ENCODE measurements at places on chromosomes 2 and 18.

DNA sequence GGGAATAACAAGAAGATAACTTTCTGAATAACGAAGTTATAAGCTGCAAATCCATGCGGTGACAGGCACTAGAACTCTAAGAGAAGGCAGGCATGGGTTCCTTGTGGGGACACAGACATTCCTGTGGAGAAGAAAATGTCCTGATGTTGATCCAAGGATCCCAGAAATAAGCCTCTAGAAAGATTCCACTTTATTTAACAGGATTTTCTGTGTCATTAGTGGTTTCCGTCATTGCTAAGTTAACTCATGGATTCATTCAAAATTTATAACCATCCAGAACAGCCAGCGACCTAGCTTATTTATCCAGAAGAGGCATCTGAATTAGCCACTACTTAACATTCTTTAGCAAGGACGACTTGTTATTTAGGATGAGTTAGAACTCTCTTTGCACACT lies 10.0 kb upstream of the CD302 start:
- no peak for DNase-seq

- no peak for DNase-seq
These were observed 410.7 kb upstream of the TNP1 start for GRCh38 chr2:217270485-217271121.

DNA sequence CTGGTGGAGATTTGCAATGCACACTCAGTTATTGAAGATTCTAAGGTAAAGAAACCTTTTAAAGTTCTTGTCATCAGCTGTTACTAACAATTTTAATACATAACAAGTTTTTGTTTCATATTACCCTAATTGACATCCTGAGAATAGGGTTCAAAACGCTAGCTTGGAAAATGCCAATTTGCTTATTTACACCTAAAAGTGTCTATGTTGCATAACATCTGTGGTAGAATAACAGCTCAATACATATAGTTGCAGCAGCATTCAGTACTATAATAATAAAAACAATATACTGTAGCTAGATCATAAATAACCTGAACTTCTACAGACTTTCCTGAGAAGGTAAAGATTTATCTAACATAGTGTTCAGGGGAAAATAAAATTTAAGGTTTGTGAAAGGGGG lies 219.0 kb downstream of the OSR1 start:
- no peak for DNase-seq

- peak; percentile 6 for DNase-seq
These were observed 262.1 kb upstream of the KLHL14 start for GRCh38 chr18:33034945-33035344.

DNA sequence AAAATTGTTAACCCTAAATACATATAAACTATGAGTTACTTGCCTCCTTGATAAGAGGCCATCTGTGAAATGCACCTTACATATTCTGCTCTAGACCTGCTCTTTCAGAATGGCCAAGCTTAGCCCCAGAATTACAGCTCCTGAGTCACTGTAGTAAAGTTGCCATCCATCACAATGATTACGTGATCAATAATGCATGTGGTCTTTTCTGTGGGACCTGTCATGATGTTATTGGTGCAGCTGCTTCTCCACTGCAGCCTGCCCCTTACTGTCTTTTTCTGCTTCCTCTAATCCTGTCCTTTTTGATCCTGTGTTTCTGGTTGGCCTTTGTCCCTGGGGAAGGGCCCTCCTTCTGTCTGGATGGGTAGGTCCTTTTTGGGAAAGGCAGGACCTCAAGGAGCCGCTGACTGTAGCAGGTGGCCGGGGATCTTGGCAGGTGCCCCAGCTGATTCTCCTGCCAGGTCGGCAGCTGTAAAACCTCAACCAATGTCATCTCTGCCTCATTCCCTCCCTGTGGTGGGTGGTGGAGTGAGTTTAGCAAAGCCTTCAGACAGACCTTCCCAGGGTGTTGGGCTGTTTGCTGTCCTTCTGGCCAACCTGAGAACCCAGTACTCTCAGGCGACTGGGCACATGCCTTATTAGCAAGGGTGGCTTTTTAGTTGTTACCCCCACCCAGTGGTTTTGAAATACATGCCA lies 126.2 kb upstream of the EML6 start:
- no peak for DNase-seq

DNA sequence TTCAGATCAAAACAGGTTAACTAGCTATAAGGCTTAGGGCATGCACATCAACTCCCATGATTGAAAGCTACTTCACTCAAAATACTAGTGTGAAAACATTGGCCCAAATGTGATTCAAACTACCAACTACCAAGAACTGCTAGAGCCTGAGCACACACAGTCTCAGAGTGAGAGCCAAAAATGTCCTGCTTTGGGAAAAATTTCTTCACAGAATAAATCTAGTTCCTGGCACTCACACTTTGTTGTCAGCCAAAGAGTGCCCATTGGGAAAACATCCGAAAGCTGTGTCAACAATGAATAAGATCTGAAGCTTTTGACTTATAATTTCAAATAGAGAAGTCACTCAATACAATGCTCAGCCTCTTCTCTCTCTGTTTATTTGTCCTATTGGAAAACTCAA lies 182.7 kb downstream of the LRATD1 start:
- no peak for DNase-seq

GRCh38 chr2:238141541-238142318 lies 3.3 kb downstream of the KLHL30 start:
- no peak for DNase-seq

DNA sequence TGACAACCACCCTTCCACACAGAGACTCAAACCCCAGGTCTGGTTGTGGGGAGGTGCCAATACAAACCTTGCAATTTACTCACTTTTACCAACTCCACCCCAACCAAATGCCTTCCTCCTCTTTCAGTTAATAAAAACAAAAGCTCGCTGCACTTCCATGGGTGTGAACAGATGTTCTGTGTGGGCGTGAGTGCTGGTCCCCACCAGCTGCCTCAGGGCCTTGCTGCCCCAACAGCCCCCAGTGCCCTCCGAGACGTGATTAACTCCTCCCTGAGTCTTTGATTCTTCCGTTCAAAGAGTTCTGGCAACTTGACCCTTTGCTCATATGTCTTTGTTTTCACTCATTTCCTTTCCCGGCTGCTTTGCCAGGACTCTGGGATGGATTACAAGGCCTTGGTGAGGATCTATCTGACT lies 258.9 kb upstream of the CXCR4 start:
- no peak for DNase-seq

DNA sequence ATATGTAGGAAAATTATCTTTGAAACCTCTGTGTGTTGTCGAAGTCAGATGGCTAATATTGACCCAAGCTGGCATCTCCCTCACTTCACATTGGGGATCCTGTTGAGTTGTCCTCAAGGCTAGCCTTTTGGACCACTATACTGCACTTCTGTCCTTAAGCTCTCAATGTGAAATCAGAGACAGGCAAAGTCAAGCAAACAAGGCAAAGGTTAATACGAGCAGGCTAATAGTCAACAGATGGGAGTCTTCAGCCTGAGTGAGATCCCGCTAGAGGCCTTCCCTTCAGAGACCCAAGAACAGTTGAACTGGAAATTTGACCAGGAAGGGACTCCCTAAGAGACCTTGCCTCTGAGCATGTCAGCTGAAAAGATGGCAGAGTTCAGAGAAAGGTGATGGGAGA lies 475.4 kb downstream of the PARD3B start:
- no peak for DNase-seq

- no peak for DNase-seq
These were observed 61.5 kb downstream of the VRK2 start for GRCh38 chr2:58107803-58108710.

DNA sequence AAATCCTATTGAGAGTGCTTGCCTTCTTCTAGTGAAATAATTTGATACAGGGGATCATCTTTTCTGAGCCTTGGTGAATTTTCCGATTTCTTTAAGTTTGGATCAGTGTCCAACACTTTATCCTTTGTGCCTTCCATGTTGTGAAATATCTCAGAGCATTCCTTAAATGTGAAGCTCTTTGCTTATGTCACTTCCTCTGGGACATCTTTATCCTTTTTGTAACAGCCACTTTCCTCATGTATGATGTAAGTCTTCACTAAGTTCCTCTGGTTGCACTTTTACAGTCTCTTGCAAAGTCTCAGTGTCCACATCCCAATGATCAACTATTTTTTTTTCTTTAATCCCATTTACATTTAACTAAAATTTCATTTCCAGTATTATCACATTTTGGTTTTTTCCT lies 254.2 kb downstream of the EN1 start:
- no peak for DNase-seq

DNA sequence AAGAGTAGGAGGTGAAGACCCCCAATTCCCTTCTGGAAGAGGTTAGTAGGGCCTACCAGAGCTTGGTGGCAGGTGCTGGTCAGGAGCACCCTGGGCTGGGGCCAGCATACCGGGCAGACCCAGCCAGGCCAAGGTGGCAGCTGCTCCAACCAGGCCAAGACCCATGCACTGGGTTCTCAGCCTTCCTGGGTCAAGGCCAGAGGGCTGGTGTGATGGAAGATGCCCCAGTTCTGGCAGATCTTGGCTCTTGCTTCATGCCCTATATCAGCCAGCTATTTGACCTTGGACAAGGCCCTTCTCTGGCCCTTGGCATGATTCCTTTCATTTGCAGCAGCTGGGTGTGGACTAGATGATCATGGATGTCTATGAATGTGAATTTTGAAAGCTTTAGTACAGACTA lies 57.7 kb downstream of the PRKCE start:
- DNase-seq = no peak

- DNase-seq = no peak
These were observed 3.1 kb downstream of the SLC38A11 start for GRCh38 chr2:164952057-164952702.

GRCh38 chr2:228048838-228049490 lies 132.5 kb downstream of the SPHKAP start:
- DNase-seq = peak; percentile 13

DNA sequence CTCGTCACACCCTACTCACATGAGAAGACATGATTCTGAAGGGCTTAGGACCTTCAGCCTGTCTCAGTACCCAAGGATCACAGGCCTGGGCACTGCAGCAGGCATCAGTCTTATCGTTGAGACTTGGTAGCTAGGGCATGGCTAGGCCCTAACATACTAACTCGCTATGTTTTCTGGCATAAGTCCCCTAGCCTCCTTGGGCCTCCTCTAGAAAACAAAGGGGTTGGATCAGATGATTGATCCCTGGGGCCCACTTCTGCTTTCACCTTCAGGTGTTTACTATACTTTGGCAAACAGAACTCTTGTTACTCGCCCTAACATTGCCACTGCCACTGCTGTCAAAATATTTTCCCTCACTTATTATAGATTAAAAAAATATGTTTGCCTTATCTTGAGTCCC lies 44.2 kb downstream of the VSNL1 start:
- DNase-seq = no peak

DNA sequence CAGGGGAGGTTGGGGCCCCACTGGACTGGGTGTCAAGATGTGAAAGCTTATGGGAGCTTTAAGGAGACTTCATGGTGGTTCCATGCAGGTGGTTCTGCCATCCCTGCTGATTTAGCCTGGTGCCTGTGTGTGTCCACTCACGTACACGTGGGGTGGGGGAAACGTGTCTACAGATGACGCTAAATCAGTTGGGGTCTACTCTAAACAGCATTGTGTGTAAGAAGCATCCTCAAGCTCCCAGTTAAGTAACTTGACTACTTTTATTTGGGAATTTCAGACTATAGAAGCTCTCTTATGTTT lies 47.1 kb downstream of the BCL2L11 start:
- no peak for DNase-seq

DNA sequence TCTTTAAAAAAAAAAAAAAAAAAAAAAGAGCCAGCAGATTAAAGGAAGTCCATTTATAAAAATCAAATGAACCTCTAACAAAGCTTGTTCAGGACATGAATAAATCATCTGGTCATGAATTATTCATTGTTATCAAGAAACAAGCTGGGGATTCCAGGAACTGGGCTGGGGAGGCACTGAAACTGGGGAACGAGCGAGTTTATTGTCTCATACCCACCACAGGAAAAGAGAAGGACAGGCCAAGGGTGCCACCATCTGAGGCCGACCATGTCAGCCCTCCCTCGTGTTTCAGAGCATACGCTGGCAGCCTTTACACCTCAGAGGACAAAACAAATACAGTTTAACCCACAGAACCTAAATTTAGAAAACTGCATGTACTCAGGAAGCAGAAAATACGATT lies 164.2 kb downstream of the VWC2L start:
- DNase-seq = no peak

- no peak for DNase-seq
These were observed 10.1 kb downstream of the AOX1 start for GRCh38 chr2:200595913-200596312.

- no peak for DNase-seq
These were observed 804.4 kb upstream of the CELF4 start for GRCh38 chr18:38369772-38370690.

- no peak for DNase-seq
These were observed 3.8 kb upstream of the CDKL4 start for GRCh38 chr2:39247512-39248043.

DNA sequence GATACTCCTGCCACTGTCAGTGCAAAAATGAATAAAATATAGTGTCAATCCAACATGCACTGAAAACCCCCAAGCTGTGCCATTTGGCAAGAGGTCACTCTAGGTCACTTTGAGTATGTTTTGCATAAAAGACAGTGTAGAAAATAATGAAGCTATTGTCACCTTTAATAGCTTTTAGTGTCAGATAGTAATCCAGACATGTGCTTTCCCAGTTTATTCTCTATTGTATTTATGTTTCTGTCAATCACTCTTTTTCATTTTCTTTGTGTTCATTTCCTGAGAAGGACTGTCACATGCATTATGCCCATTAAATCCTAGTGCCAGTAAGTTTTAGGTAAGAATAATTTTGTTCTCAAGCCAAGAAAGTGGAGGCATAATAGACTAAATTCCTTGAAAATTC lies 1073.9 kb upstream of the CDH2 start:
- DNase-seq = no peak

DNA sequence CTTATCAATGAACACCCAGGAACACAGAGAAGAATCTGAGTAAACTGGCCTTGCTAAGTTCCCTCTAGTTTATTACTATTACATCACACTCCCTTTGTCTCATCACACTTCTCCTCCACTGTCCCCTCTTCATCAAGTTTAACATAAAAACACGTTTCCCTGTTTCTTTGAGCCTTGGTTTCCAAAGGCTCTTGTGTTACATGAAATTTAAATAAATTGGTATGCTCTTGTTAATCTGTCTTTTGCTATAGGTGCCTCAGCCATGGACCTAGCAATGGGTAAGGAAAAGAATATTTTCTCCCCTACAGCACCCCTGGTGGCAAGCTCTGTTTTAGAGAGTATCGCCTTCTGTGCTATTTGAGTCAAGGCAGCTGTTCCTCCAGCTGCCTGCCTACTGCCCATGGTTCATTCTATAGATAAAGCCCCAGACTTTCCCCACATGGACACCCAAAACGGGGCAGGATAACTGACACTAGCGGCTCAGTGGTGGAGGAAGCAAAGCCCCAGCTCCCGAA lies 31.8 kb downstream of the TGIF1 start:
- DNase-seq = no peak

- no peak for DNase-seq
These were observed 93.6 kb upstream of the NFATC1 start for GRCh38 chr18:79302120-79302519.

DNA sequence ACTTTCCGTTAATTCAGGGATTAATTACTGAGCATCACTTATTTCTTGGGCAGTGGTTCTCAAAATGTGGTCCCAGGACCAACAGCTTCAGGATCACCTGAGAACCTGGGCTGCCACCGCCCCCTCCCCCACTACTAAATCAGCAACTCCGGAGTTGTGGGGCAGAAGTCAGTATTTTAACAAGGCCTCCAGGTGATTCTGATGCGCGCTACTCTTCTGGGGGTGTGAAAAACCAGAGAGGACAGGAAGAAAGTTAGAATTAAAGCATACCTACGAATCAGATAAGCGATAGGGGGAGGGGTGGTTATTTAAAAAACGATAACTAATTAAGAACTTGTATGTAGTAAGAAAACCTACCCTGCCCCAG lies 319 bp downstream of the ZSCAN30 start:
- DNase-seq = no peak

GRCh38 chr2:38540580-38541286 lies 62.0 kb downstream of the HNRNPLL start:
- no peak for DNase-seq

Measured in astrocyte of the cerebellum (primary cell).